ENCODE measurements at places on chromosomes 16 and 17. TPM values are rescaled to one million over a fixed set of nuclear protein-coding genes. Genes with fewer than 3 reads are reported as not detected.

TMED6 gene
- not detected for total RNA-seq

DNA sequence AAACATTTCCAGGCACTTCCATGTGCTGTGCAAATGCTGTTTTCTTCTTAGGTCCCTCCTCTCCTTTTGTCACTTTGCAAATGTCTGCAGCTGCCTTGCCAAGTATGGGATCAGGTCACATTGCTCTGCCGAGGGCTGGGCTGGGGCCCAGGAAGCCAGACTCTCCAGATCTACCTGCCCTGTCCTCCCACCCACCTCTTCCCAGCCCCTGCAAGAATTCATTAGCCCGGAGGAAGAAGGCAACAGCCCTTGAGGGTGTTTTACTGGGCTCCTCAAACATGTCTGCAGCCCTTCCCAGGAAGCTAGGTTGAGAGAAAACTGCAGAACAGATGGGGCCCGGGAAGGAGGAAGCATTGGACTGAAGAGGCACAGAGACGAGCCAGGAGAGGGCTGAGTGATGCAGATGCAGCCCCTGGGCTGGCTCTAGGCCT lies 47.1 kb downstream of the WSB1 start:
- H3K4me3 ChIP-seq: no peak overlapping the region
- peaks cover 13% of the 10 kb centered on the region for H3K4me1 ChIP-seq
- no peaks in the 10 kb centered on the region for H3K27me3 ChIP-seq
- no peak for DNase-seq

DNA sequence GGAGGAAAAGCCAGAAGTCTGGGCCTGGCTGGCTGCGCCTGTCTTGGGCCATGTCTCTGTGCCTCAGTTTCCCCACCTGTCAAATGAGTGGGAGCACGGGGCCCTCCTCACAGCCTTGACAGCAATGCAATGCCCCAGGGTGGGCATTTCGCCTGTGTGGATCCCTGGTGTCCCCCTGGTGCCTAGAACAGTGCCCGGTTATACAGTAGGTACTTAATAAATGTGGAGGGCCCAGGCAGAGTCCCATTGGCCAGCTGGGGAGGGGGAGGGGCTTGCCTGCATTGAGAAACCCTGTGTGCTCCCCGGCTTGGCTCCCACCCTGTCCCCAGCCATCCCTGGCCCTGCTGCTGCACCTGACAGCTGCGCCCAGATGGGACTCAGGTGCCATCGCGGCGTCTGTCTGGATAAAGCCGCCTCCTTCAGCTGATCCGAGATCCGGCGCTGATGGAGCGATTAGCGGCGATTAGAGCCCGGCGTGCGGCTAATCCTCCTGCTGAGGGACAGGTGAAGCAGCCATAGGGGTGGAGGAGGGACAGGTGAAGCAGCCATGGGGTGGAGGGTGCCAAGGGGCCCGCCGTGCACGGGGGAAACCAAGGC lies 12.4 kb downstream of the ZFPM1 start:
- H3K4me3 ChIP-seq: no peak overlapping the region
- no peak for DNase-seq
- H3K27ac ChIP-seq: no peak overlapping the region
- H3K27me3 ChIP-seq: no peaks in the 10 kb centered on the region

SP2 gene
- total RNA-seq: 11.3 TPM

DNA sequence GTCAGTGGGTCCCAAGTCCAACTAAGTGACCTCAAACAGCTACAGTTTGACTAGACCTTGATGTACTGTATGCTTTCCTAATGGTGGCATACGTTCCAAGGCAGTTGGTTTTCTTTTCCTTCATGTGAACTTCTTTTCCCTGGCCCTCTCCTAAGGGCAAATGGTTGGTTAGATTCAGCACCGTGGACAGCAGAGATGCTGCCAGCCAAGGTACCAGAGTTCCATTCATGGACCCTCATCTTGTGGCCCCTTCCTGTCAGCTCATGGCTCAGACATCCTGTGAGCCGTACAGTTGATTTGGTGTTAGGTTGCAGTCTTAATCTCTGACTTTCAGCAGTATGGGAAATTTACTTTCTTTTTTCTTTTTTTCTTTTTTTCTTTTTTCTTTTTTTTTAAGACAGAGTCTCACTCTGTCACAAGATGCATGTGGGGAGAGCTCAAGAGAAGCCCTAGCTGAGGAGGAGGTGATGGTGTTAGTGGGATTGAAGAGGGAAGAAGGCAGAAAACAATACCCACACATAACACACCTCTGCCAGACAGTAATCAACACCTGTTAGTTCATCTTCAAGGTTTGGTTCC lies 122.4 kb downstream of the USP31 start:
- H3K27ac ChIP-seq: no peak overlapping the region
- no peaks in the 10 kb centered on the region for H3K27me3 ChIP-seq
- H3K4me1 ChIP-seq: no peaks in the 10 kb centered on the region
- no peak overlapping the region for H3K4me3 ChIP-seq
- peak; percentile 34 for DNase-seq

UBE2O gene
- total RNA-seq: 29.7 TPM

ZNF597 gene
- 2.0 TPM for total RNA-seq

TMEM204 gene
- total RNA-seq: 33.1 TPM

GRCh38 chr16:61909074-61909473 lies 127.2 kb downstream of the CDH8 start:
- no peak overlapping the region for H3K4me3 ChIP-seq
- H3K27me3 ChIP-seq: no peaks in the 10 kb centered on the region
- no peaks in the 10 kb centered on the region for H3K36me3 ChIP-seq
- no peak overlapping the region for H3K27ac ChIP-seq
- no peaks in the 10 kb centered on the region for H3K4me1 ChIP-seq
- DNase-seq: no peak

GRCh38 chr17:27217631-27218030 lies 76.3 kb upstream of the WSB1 start:
- no peaks in the 10 kb centered on the region for H3K36me3 ChIP-seq
- no peaks in the 10 kb centered on the region for H3K4me1 ChIP-seq

DNA sequence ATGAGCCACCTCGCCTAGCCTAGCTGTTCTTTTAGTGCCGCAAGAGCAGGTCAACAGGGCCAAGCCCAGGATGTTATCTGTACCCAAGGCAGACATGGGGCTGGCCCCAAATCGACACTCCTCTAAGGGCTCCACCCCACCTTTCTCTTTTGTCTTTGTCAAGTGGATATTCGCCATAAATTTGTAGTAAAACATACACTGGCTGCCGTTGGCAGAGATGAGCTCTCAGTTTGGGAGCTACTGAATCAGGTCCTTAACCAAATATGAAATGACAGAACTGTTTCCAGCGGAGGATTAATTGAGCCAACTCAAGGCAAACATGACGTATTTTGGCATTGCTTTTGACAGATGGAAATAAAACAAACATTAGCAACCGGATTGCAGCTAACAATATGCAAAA lies 556.9 kb upstream of the CDH5 start:
- no peaks in the 10 kb centered on the region for H3K27me3 ChIP-seq
- no peak overlapping the region for H3K27ac ChIP-seq
- no peaks in the 10 kb centered on the region for H3K36me3 ChIP-seq

DNA sequence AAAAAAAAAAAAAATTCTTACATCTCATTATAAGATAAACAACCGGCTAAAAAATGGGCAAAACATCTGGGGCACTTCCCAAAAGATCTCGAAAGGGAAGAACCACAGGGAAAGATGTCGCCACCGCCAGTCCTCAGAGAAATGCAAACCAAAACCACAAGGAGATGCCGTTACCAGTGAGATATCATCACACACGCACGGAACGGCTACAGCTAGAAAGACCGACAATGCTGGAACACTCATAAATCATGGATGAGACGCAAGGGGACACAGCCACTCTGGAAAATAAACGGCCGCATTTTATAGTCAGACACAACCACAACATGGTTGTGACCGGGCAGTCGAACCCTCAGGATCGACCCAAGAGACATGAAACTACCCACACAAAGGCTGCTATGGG lies 24.5 kb downstream of the WDR45B start:
- no peak overlapping the region for H3K4me3 ChIP-seq
- H3K4me1 ChIP-seq: no peaks in the 10 kb centered on the region
- no peaks in the 10 kb centered on the region for H3K27me3 ChIP-seq
- H3K36me3 ChIP-seq: peaks cover 79% of the 10 kb centered on the region
- no peak overlapping the region for H3K27ac ChIP-seq

GRCh38 chr17:67164302-67164701 lies 80.7 kb downstream of the HELZ start:
- no peak overlapping the region for H3K4me3 ChIP-seq
- H3K4me1 ChIP-seq: no peaks in the 10 kb centered on the region
- no peak overlapping the region for H3K27ac ChIP-seq
- H3K27me3 ChIP-seq: no peaks in the 10 kb centered on the region

MILR1 gene
- total RNA-seq: 11.0 TPM

FDXR gene
- 16.0 TPM for total RNA-seq

DNA sequence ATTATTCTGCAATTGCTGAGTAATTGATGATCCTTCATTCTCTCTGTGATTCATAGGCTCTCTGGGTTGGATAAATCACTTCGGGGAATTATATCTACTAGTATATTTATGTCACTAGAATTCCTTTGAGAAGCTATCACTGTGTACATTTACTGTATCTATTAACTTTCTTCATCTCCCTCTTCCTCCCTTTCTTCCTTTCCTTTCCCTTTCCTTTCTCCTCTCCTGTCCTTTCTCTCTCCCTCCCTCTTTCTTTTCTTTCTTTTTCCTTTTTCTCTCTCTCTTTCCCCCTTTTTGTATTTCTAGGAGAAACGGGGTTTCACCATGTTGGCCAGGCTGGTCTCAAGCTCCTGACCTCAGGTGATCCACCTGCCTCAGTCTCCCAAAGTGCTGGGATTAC lies 711.8 kb downstream of the WWOX start:
- peaks cover 15% of the 10 kb centered on the region for H3K4me1 ChIP-seq
- DNase-seq: no peak
- H3K27me3 ChIP-seq: no peaks in the 10 kb centered on the region
- no peak overlapping the region for H3K4me3 ChIP-seq
- H3K27ac ChIP-seq: no peak overlapping the region
- no peaks in the 10 kb centered on the region for H3K36me3 ChIP-seq

- DNase-seq: no peak
- H3K4me3 ChIP-seq: peak overlapping the region; percentile 84
- H3K4me1 ChIP-seq: peaks cover 67% of the 10 kb centered on the region
- peak overlapping the region; percentile 88 for H3K27ac ChIP-seq
- no peaks in the 10 kb centered on the region for H3K36me3 ChIP-seq
- H3K27me3 ChIP-seq: no peaks in the 10 kb centered on the region
These were observed 1.7 kb downstream of the KSR1 start for GRCh38 chr17:27457731-27458523.

DNA sequence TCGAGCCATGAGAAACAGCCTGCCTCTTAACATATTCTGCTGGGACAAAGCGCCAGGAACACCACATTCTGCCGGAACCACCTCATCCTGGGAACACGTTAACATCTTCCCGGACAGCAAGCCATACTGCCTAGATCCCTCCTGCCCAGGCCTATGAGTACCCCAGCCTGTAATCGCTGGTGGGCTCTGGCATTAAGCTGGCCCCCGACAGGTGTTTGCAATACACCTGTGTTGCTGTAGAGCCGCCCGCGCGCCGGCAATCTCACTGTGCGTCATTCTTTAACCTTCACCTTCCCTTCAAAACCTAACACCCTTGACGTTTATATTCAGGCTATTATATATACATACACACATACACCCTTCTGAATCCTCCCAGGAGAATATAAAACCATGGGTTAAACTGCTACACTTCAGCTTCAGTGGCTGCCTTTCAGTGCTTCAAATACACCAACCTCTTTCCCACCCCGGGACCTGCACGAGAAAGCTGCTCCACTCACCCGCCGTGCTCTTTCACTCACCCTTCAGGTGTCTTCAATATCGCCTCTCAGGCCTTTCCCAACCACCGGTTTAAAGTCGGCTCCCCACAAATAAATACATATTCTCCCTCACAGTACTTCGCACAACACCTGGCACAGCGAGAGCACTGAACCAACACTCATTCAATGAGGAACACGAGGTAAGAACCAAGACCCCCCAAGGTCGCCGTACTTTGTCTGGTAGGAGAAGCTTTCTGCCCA lies 1.0 kb upstream of the ENDOV start:
- DNase-seq: no peak
- H3K4me1 ChIP-seq: peaks cover 41% of the 10 kb centered on the region
- H3K36me3 ChIP-seq: no peaks in the 10 kb centered on the region

VAT1L gene
- total RNA-seq: 6.4 TPM

CTF1 gene
- 3.2 TPM for total RNA-seq

SAMD14 gene
- total RNA-seq: 4.4 TPM

- peaks cover 14% of the 10 kb centered on the region for H3K27me3 ChIP-seq
- peaks cover 21% of the 10 kb centered on the region for H3K4me1 ChIP-seq
- H3K27ac ChIP-seq: no peak overlapping the region
- no peak for DNase-seq
- no peaks in the 10 kb centered on the region for H3K36me3 ChIP-seq
- no peak overlapping the region for H3K4me3 ChIP-seq
These were observed 4.0 kb upstream of the WNT3 start for GRCh38 chr17:46822388-46822921.

Data from vagina (tissue), 2 donors.